ENCODE measurements at places on chromosomes 1 and 21.
A peak's percentile ranks its signal among the peaks of the same experiment; 100 is the strongest.

DNA sequence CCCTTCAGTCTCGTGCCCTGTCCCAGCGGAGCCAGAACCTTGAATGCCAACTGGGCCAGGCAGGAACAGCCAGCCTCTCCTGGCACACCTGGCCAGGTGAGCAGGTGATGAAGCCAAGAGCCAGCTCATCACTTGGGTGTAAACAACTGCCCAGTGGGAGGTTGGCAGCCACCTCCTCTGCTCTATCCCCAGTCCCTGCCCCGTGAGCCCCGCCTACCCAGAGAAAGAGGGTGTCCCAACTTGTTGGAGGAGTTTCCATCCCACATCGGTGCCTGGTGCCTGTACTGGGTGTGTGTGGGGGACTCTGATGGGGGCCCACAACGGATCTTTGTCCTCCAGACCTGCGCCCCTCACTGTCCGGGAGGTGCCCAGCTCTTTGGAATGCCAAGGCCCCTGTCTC, 17.8 kb upstream of the FAM131C start:
- DNase-seq, result no peak

DNA sequence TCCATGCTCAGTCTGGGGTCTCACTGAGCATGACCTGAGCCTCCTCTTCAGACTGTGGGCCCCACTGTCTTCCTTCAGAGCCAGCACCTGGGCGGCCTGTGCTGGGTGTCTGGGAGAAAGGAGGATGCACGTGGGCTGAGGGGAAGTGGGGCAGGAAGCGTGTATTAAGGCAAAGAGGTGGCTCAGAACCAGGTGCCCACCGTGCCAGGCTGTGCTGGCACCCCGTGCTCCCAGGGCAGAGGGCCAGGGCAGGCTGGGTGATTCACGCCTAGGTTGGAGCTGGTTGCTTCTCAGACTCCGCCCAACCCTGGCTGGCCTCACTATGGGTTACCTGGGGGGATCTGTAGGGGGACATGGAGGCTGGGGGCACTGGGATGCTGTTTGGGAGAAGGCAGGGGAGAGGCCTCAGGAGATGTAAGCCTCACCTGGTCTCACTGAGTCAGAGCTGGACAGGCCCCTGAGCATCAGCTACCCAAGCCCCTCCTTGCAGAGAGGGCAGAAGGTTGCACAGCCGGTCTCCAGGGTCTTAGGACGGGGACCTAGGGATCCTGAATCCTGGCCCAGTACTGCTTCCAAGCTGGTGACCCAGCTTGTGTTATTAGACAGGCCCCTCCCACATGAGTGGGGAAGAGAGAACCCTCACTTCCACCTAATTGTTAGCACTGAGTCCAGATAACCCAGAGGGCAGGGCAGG, 18.6 kb upstream of the PADI1 start:
- no peak for DNase-seq

DNA sequence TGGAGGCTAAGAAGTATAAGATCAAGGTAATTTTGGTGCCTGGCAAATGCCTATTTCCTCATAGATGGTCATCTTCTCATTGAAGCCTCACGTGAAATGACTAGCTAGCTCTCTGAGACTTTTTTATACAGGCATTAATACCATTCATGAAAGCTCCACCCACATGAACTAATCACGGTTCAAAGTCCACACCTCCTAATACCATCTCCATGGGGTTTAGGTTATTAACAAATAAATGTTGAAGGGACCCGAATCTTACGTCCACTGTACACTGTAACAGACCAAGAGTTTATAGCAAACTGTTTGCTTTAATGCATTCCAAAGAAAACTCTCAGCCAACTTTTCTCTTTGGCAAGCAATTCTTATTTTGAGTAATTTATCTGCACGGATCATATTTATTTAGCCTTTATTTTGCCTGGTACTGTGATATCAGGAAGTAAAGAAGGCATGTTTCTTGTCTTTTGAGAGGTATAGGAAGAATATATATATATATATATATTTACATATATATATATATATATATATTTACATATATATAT, 296.1 kb upstream of the LRRC7 start:
- DNase-seq, result no peak

GRCh38 chr1:11719313-11720032, 16.5 kb upstream of the AGTRAP start:
- DNase-seq, result peak; percentile 90

- no peak for DNase-seq
Observed at GRCh38 chr1:62384276-62385005, 52.4 kb upstream of the USP1 start.

DNA sequence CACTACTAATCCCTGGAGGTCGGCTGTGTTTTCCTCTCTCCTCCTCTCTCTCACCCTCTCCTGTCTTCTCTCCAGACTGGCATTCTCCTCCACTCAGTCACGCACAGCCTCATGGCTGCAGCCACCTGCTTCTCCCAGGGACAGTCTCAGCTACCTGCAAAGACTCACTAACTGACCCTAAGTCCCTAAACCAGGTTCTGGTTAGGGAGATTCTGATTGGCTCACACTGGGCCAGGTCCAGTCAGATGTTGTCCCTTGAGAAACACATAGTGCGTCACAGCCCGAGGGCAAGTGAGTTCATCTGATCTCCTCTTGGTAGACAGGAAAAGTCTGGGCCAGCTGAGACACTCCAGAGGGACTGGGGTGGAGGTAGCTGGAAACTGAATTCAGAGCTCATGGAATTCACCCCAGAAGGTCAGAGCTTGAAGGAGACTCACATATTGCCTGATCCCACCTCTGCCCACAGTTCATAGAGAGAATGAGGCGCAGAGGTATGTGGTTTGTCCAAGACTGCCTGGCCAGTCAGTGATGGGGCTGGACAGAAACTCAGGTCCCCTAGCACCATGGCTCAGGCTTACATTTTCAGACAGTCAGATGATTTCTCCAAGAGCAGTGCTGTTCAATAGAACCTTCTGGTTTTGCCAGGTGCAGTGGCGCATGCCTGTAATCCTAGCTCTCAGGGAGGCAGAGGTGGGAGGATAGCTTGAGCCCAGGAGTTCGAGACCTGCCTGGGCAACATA, 40.4 kb upstream of the RPL11 start:
- no peak for DNase-seq
